ENCODE measurements at places on chromosomes 13 and 19.
A peak's percentile ranks its signal among the peaks of the same experiment; 100 is the strongest.

DNA sequence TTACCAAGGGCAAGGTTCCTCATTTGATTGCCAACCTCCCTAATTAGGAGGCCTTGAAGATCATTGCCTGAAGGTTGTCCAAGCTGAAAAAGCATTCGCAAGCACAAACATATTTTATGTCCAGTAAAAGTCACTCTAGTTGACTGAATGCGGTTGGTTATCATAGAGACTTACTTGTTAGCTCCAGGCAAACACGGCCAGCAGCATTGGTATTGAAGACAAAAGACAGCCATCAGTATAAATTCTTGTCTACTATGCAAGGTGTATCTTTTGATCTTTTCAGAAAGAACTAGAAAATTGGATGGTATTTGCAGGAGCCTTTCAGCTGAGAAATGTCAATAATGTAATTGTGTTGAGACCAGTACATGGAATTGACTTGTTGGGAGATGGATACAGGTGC, 129.9 kb downstream of the GPC6 start:
- no peak for DNase-seq

DNA sequence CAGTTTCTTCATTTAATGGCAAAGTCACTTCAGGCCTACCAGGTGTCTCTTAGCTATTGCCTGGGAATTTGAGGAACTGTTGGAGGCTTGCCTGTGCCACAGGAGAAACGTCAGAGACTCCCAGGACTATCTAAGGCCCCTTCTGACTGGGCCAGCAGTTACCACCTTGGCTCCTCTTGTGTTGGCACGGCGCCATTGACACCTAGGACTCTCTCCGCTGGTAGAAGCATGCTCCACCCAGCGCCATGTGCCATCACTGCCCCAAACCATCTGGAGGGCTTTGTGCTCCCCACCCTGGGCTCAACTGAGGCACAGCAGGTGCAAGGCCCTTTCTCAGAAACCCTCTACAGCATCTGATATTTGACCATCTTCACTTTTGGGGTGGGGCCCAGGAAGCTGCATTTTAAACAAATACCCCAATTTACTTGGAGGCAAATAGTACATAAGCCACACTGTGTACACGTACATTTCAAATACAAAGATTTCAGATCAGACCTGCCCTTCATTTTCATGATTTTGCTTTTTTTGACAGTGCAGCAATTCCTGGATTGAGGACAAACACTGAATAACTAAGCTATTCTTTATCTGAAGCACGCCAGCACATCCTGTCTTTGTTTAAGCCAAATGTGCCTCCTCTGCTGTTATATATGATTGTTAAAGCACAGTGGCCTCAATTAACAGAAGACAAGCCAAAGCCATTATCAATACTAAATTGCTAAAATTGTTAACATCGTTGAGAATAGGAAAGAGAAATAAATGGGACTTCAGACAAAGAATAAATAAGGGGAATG, 59.9 kb upstream of the TPP2 start:
- DNase-seq = no peak

DNA sequence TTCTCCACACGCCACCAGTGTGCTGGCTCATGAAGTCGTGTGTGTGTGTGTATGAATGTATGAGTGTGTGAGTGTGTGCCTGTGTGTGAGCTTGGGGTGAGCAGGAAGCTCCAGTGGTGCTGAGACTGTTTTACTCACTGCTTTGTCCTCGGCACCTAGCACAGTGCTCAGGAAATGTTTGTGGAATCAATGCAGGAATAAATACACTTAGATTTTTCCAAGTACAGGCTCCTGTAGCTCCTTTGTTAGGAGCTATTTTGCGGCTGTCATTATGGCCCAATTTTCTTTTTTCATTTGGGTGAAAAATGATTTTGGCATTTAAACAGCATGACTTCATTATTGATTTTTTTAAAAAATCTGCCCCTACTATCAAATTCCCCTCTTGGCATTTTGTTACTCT, 193.5 kb upstream of the KL start:
- no peak for DNase-seq

- peak; percentile 47 for DNase-seq
Measured at GRCh38 chr13:30346789-30347167, 39.4 kb upstream of the KATNAL1 start.

GRCh38 chr19:30490760-30491159, 118.6 kb downstream of the ZNF536 start:
- DNase-seq = no peak

DNA sequence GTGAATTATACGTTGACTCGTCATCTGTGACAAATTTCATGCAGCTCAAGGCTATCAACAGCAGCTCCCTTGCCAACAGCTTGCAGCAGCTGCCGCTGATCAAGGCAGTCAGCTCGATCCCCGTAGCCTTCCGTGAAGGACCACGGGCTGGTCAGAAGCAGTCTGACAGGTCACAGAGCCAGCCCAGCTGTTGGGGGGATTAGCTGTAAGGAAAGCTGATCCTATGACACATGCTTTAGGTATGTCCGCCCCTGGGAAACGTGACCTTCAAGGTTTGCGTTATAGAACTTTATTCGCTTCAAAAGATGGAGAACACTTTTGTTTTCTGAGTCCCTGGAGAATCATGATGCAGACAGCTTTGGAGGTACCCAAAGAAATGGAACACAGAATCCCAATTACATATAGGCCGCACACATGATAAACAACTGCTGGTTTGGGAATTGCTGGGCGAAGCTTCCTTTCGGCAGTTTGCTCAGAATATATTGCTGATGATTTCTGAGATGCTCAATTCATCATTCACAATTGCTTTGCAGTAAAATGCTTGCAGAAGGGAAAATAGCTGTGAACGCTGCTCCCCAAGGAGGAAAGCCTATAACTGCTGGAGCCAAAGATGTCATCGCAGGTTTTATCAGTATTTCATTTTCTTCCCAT, 62.6 kb upstream of the USP29 start:
- no peak for DNase-seq

GRCh38 chr13:20351281-20352022, 119.3 kb upstream of the GJB6 start:
- no peak for DNase-seq

GRCh38 chr19:38015761-38016160, 108.8 kb downstream of the SIPA1L3 start:
- DNase-seq = no peak

DNA sequence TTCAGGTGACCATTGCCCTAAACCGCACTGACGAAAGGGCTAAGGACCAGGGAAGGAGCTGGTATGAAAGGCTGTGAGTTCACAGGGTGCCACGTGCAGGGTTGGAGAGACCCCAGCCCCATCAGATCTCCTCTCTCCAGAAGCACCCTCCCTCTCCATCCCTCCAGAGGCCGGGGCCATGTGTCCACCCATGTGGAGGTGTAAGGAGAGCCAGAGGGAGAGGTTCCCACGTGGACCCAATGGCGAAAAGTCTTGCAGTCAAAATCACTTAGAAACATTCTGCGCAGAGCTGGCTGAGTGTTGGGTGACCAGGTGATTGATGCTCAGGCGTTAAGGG, 168.3 kb downstream of the COL4A1 start:
- no peak for DNase-seq

GRCh38 chr19:51521781-51522180, 9.7 kb downstream of the SIGLEC6 start:
- DNase-seq = no peak

- no peak for DNase-seq
Measured at GRCh38 chr13:95783747-95784146, 106.8 kb downstream of the DNAJC3 start.

- no peak for DNase-seq
Measured at GRCh38 chr13:26601669-26602068, 44.2 kb downstream of the WASF3 start.

DNA sequence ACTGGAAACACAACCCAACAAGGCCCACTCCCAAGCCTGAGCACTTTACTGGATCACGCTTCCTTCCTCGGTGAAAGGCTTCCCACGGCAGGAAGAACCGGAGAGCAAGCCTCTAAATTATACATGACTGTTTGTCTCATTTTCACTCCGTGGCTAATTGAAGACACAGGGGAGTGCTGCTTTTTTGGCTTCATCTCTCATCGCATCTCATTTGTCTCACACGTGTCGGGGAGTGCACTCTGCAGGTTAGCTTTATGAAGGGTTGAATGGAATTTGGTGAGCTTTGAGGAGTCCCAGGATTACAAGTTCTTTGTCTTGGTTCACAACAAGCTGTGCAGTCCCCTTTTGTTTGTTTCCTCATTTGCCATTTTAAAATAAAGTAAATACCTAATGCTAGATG, 544.6 kb downstream of the GPC6 start:
- DNase-seq = no peak

GRCh38 chr19:10226376-10227025, 4.6 kb downstream of the S1PR2 start:
- DNase-seq = no peak

DNA sequence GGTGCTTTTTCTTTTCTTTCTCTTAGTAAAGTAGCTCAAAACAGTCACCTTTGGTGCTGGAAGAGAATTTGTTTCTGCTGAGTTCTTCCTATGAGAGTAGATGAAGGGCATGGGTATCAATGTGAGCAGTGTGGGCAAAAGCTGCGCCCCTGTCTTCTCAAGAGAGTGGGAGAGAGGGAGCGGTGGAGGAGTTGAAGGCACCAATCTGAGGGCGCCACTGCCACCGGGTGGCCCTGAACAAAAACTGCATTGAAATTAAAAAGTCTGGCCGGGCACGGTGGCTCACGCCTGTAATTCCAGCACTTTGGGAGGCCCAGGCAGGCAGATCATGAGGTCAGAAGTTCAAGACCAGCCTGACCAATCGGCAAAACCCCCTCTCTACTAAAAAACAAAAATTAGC, 28.7 kb upstream of the EPHX3 start:
- DNase-seq = no peak

GRCh38 chr19:44841231-44841630, 4.9 kb upstream of the NECTIN2 start:
- DNase-seq = no peak
